ENCODE measurements at places on chromosomes 7 and 10.

DNA sequence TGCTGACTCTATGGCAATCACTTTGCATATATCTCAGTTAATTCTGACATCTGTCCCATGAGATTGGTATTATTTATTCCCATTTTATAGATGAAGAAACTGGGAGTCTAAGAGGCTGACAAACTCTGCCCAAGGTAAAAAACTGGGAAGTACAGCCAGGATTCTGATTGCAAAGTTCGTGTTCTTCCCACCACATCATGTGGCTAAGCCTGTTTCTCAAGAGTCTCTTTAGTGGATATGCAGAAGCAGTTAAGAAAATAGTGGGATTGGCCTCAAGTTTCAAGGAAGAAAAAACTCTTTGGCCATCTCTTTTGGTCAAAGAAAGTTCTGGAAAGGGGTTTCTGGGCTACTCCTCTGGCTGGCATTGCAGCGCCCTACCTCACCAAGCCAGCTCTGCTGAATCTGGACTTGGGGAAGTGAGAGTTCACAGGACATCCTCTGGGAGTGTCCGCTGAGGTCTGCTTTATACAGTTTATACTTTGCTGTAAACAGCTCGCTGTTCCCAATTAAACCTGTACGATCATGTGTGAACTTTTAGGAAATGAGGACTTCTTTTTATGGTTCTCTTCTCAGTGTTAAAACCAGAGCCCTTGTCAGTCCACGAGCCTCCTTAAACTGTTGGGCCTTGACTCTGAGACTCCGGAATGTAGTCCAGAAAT lies 12.2 kb upstream of the BMPR1A start:
- no peak for DNase-seq

DNA sequence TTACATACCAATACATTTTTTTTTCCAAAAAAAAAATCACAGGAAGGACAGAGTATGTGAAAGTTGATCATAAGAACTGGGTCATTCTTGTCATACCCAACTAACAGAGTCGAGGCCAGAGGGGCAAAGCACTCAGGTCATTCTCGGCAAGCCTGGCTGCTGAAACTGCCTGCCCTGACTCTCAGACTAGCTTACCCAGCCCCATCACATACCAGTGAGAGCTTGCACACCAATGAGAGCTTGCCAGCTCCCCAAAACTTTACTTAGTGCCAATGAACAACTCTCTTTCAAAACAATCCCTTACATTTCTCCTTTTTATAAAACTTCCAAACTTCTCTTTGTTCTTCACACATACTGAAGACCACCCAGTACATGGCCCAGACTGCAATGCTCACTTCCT lies 48.9 kb downstream of the VOPP1 start:
- DNase-seq, result no peak

- DNase-seq, result no peak
Measured at GRCh38 chr10:132675031-132675740, 110.8 kb downstream of the NKX6-2 start.

DNA sequence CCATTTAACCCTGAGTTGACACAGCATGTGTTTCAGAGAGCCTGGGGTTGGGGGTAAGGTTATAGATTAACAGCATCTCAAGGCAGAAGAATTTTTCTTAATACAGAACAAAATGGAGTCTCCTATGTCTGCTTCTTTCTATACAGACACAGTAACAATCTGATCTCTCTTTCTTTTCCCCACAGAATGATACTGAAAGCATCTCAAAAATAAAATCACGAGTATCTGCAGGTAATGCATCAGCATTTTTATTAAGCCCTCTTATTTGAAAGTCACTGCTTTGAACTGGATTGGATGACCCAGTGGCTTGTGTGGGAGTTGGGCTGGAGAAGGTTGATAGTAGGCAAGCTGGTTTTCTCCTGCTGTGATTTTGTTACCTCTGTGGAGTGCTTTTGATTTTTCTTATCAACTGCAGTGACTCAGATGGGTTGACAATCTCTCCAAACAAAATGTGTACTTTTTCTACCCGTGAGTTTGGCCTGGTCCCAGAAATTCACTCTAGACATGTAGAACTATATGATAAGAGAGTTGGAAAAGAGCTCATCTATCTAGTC lies 253.5 kb upstream of the PRKCQ start:
- DNase-seq, result no peak

DNA sequence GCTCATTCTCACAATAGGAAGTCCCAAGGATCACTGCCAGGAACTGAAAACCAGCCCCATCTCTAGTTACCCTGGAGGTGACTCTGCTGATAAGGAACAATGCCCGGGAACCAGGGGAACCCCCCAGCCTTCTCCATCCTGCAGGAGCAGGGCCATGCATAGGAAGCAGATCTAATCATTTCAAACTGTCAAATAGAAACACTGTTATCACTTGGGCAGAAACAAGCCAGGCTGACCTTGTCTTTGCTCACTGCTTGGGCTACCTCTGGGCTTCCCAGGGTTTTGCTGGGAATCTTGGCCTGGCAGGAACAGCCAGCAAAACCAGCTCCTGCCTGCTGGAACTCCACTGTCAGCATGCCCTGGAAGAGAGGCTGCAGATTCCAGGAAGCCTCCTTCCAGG lies 114.1 kb downstream of the RNF216 start:
- no peak for DNase-seq

Measured in cortex of kidney (tissue), 1 donor.